ENCODE measurements at places on chromosomes 5 and 9. TPM values are rescaled to one million over a fixed set of nuclear protein-coding genes. Genes with fewer than 3 reads are reported as not detected.

DNA sequence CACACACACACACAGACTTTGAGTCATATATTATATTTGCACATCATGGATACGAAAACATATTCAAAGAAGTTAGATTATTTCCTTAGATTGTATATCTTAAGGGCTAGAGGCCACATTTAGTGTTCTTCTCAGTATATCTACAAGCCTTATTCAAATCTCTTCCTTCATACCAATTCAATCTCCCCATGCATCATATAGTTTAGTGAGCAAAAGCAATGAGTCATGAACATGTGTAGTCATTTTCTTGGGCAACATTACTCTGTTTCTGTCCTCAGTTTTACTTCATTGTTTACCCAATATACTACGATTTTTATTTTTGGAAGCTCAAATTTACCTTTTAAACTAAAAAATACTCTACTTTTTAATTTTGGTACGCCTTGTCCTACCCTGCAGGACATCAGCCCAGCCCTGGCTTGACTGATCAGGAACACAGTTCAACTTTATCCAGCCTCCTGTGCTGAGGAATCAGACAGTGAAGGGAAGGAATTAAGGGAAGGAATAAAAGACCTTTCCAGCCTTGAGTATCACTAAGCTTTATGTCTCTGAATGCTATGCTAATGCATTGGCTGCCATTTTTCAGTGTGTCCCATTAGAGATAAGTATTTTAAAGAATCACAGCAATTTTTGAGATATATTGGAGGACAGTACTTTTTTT lies 101.7 kb upstream of the FST start:
- peak; percentile 78 for DNase-seq

DNA sequence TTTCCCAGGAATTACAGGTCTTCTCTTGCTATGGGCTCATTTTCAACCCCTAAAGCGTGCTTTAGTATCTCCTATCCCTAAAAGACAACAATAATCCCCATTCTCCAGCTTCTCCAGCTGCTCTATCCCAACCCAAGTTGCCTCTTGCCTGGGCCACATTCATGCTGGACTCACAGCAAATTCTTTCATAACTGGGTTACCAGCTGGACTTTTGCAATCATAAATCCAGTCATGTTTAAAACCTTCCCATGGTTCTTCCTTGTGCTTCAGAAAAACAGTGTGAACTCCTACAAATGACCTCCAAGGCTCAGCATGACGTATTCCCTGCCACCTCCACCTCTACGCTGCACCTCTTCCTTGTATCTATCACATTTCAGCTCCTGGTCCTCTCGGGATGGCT lies 346.9 kb downstream of the GADD45G start:
- DNase-seq, result no peak

GRCh38 chr9:122950263-122950662 lies 9.4 kb downstream of the RABGAP1 start:
- DNase-seq, result no peak

- no peak for DNase-seq
Measured at GRCh38 chr5:15897656-15898055, 281.9 kb downstream of the MARCHF11 start.

GRCh38 chr9:14058325-14058688 lies 255.6 kb downstream of the NFIB start:
- DNase-seq, result no peak

GRCh38 chr5:60173667-60174066 lies 280.1 kb upstream of the PDE4D start:
- DNase-seq, result no peak

DNA sequence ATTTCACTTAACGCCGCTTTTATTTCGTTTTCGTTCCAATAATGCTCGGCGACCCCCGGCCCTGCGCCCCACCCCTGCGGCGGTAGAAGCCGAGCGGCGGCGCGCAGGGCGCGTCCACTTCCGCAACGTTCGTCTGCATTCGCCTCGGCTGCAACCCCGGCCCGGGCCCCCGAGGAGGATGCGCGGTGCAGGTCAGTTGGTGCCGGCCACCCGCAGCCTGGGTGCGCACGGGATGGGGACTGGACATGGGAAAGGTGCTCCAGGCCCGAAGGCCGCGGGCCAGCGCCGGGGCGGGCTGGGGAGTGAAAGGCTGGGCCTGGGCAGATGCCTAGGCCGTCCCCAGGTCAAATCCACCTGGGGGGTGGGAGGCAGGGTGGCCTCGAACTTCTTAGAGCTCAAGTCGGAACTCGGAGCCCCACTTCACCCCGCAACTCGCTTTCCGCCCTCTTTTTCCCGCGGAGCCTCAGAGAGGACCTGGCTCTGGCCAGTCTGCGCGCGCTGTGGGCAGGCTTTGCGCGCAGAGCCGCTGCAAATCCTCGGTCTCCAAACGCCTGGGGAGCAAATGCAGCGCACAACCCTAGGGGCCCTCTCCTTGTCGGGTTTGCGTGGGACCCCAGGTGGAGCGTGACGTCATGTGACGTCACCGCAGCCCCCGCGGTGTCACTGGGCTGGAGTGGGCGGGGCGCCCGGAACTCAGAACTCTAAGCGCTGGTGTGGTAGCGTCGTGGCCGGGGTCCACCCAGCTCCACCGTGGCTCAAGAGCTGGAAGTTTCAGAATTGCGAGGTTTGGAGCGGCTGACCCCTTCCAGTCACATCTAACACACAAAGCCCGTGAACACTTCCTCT lies 3.3 kb downstream of the TLX3 start:
- DNase-seq, result no peak

- peak; percentile 70 for DNase-seq
Measured at GRCh38 chr5:127112347-127112864, 39.1 kb upstream of the C5orf63 start.

- peak; percentile 60 for DNase-seq
Measured at GRCh38 chr5:147913786-147914185, 7.4 kb upstream of the C5orf46 start.

DNA sequence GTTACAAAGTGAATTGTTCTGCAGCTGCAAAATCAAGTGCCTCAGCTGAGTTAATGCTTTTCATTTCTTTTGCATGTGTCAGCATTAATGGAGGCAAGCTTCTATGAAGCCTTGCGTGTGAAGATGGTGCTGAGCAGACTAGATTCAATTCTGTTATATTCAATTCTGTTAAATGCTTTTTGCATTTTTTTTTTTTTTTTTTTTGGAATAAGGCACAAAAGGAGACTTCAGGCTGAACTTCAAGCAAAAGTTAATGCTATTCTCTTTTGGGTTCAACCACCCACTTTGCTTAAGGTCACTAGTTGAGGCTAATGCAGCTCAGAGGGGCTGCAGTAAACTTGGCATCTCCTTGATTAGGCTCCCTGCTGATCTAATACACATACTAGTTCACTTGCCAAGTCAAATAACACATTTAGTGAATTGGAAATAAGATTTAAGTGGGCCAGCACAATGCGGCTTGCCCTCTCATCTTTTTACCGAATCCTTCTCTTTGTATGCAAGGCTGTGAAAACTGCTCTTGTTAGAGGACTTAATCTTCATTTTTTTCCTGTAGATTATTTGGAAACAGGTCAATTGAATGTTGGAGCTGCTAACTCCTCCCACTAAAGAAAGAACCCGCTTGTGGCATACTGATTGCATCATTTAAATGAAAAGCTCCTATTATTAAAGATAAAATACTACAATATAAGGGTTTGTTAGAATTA lies 1020.2 kb downstream of the NR2F1-AS1 start:
- DNase-seq, result peak; percentile 91

DNA sequence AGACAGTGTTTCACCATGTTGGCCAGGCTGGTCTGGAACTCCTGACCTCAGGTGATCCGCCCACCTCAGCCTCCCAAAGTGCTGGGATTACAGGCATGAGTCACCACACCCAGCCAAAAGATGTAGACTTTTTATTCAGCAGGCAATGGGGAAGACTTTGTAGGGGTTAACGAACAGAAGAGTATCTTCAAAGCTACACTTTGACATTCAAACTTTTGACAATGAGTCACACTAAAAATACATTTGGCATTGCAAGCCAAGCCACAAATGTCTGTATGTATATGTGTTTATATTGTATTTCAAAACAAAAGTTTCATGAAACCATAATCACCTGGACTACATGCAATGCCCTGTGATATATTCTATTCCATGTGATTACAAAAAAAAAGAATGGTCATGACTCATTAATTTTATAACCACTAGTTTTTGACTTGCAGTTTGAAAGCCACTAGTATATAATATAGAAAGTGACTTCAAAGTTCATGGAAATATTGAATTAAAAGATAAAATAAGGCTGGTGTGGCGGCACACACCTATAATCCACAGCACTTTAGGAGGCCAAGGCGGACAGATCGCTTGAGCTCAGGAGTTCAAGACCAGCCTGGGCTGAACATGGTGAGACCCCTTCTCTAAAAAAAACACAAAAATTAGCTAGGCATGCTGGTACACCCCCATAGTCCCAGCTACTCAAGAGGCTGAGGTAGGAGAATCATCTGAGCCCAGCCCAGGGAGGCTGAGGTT lies 8.3 kb downstream of the DIMT1 start:
- DNase-seq, result peak; percentile 44

RNF224 gene
- total RNA-seq, result 0.17 TPM

DNA sequence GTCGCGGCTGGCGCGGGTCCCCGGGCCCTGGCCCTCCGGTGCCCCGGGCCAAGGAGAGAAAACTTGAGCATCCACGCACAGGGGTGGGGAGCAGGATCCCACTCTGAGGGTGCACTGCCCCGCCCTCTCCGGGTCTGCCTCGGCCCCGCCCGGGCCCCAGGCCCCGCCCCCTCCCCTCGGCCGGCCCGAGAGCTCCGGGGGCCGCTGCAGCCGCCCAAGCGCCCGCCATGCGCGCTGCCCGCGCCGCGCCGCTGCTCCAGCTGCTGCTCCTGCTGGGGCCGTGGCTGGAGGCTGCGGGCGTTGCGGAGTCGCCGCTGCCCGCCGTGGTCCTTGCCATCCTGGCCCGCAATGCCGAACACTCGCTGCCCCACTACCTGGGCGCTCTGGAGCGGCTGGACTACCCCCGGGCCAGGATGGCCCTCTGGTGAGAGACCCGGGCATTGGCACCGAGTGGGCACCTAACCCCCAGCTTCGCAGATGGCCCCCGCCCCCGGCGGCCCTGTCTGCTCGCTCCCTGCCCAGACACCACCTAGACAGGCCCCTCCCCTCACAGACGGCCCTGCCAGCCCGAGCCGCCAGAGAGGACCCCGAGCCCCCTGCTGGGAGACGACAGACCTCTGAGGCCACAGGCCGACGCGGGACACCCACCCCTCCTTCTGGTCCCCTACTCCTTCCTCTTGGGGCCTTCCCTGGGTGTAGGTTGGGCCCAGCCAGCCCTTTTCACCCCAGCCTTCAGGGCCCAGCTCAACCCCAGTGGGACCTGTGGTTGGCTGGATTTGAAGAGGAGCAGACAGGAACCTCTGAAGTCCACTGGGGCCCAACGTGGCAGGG lies at the start of gene CERCAM:
Gene CERCAM (plus strand): TSS at position 207 of the 831 bp plus-strand sequence. CDS start 21 bp downstream, at position 228.
- DNase-seq, result no peak

- no peak for DNase-seq
Measured at GRCh38 chr5:113451797-113452196, 17.0 kb upstream of the TSSK1B start.

PCDHGA3 gene
- 0.17 TPM for total RNA-seq

GRCh38 chr5:1033606-1034420 lies 25.2 kb downstream of the NKD2 start:
- no peak for DNase-seq

GRCh38 chr5:15936505-15937245 lies 242.9 kb downstream of the MARCHF11 start:
- no peak for DNase-seq

NUTM2G gene
- total RNA-seq, result not detected

DNA sequence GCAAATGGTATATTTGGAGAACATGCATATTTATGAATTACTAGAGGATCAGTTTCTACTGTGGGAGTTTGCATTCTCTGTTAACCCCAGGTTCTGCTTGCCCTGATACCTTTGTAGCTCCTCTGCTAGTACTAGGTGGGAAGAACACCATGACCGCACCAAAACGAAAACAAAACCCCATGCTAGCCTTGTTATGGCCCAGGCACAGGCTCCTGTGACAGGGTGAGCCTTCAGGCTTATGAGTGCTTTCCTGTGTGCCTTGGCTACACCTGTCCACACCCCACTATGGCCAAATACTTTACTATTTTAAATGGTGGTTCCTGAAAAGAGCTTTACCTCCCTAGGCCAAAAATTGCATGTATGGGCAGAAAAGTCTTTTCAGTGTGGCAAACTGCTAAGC lies 94.8 kb downstream of the PPIC start:
- DNase-seq, result no peak

DNA sequence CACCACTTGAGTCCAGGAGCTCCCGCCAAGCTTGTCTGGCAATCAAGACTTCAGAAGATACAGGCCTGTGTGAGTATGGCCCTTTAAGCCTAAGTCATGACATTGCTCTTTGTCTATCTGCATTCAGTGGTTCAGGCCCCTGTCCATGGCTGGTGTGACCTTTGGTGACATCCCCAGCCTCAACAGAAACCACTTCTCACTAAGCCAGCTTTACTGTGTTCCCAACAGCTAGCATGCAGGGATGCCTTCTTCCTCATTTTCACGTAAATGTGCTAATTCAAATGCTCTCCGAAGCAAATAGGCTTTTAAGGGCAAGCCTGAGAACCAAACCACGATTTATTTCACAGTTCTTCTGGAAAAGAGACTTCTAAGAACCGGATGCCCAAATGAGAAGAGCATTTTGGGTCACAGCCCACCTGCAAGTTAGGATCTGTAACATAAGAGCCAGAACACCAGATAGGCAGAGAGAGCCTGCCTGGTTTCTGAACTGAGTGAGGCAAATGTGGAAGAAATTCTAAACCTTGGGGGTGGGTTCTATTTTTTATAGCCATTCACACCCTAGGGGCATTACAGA lies 14.9 kb downstream of the CD180 start:
- DNase-seq, result no peak

- DNase-seq, result no peak
Measured at GRCh38 chr9:89721971-89722530, 117.2 kb downstream of the GADD45G start.

- DNase-seq, result no peak
Measured at GRCh38 chr5:69268899-69269298, 34.2 kb downstream of the CDK7 start.

ZCCHC10 gene
- total RNA-seq, result 27.9 TPM

CNTLN gene
- total RNA-seq, result 4.4 TPM

GRCh38 chr5:52788505-52788821 lies 747 bp downstream of the ITGA1 start:
- no peak for DNase-seq

PDE6A gene
- total RNA-seq, result 0.17 TPM

WNK2 gene
- 0.89 TPM for total RNA-seq

DNA sequence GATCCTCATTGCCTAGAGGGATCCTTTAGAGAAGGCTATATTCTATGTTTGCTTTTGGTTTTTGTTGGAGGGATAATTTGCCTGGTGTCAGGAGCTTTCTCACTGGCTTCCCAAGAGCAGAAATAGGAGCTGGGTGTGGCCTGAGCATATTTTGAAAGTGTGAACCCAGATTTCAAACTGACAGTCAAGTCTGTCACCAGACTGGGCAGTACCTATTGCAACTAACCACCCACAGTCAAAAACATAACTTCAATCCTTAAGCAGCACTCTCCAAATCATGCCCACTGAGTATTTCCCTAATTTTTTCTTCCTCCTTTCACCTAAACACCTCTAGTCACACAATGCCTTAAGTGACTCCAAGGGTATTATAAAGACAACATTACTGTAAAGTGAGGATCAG lies 278.4 kb downstream of the EBF1 start:
- DNase-seq, result no peak

DNA sequence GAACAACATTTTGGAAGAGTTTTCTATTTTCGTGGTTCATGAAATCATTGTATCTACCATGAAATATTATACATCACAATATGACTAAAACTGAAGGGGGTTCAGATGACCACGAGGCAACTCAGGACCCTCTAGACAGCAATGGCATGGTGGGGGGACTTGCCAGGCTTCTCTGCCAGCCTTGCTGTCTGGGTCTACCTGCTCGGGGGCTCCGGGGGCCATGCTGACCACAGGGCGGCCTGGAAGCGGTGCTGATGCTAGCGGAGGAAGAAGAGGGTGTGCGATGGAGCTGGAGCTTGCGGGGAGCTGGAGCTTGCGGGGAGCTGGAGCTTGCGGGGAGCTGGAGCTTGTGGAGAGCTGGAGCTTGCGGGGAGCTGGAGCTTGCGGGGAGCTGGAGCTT lies 89.2 kb upstream of the IRX4 start:
- DNase-seq, result no peak
